NK-92 treated with Interleukin-12 subunit alpha and Interleukin-12 subunit beta, amount 100 ng/mL, for 24 hours (cell line): ENCODE measurements at places on chromosomes 6 and 20.

DNA sequence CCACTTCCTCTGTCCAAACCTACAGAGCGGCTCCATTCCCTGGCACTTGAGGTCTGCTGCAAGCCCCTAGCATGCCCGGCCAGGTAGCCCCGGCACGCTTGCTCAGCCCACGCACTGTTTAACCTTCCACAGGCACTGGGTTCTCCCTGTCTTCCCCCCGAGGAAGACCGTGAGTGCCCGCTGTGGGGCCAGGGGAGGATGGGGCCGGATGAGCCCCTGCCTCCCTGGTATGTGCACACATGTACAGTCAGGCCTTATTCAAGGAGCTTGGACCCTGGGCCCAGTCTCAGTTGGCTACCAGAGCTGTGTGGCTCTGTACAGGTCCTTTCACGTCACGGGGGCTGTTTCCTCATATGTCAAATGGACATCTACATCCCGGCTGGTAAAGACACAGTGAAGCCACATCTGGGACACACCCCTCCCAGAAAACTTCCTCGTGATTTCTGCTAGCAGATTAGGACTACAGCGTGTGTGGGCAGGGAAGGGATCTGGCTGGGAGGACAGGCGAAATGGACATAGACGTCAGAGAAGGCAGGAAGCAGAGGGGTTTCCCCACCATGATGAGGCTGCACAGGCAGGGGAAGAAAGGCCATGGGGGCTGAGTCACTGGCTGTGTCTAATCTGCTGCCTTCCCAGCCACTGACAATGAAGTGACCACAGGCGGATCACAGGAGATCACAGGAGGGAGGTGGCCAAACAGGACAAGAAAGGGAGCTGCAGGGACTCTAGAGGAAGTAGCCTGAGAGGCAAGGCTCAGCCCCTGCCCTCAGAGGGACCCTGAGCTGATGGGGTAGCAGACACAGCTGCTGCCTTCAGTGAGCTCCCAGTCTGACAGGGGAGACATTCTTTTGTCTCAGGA, 62.9 kb downstream of the MRPL14 start:
- DNase-seq: no peak

DNA sequence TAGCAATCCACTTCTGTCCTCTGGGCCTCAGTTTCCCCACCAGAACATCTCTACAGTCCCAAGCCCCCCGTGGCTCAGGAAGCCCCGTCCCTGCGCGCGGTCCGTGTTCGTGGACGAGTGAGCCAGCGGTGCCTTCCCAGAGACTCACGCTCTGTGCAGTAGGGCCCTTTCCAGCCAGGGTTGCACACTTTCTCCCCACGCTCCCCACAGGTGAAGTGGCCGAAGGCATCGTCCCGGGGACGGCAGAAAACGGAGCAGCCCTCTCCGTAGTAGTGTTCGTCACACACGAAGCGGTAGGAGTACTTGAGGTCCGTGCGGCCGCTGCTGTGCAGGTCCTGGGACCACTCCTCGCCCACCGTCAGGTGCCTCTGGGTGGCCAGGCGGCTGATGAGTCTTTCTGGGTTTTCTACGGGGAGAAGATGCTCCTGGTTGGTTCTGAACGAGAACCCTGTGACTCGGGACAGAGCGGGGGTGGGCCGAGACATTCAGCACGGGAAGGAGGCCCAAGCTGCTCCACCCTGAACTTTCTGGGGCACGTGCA, 2.7 kb downstream of the DLL1 start:
- DNase-seq: no peak

- DNase-seq: no peak
Observed at GRCh38 chr6:166559662-166560061, 26.8 kb downstream of the RAMACL start.

- DNase-seq: no peak
Observed at GRCh38 chr20:21234324-21234723, 68.8 kb upstream of the XRN2 start.

GRCh38 chr6:126447367-126447766, 107.5 kb downstream of the CENPW start:
- no peak for DNase-seq

GRCh38 chr20:15643713-15644112, 929.5 kb downstream of the KIF16B start:
- no peak for DNase-seq

- DNase-seq: no peak
Observed at GRCh38 chr20:58558486-58559367, 43.5 kb upstream of the APCDD1L start.

DNA sequence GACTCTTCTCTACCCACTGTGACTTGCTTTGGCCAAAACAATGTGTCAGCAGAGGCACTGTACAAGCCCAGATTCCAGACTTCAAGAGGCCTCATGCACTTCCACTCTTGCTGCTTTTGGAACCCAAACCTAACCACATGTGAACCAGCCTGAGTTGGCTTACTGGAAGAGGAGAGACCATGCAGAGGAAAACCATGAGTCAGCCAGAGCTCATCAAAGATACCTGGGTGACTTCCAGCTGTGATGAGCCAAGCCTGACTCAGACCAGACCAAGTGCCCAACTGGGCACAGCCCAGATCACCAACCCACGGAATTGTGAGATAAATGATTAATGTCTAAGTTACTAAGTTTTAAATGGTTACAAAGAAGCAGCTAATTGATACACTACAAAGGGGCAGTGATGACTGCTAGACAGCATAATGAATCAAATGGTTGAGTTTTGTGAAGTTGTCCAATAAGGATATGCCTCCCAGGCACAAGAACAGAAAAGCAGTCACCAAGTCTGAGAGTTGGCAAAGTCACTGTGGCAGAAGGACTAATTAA, 16.2 kb upstream of the BEND6 start:
- no peak for DNase-seq

DNA sequence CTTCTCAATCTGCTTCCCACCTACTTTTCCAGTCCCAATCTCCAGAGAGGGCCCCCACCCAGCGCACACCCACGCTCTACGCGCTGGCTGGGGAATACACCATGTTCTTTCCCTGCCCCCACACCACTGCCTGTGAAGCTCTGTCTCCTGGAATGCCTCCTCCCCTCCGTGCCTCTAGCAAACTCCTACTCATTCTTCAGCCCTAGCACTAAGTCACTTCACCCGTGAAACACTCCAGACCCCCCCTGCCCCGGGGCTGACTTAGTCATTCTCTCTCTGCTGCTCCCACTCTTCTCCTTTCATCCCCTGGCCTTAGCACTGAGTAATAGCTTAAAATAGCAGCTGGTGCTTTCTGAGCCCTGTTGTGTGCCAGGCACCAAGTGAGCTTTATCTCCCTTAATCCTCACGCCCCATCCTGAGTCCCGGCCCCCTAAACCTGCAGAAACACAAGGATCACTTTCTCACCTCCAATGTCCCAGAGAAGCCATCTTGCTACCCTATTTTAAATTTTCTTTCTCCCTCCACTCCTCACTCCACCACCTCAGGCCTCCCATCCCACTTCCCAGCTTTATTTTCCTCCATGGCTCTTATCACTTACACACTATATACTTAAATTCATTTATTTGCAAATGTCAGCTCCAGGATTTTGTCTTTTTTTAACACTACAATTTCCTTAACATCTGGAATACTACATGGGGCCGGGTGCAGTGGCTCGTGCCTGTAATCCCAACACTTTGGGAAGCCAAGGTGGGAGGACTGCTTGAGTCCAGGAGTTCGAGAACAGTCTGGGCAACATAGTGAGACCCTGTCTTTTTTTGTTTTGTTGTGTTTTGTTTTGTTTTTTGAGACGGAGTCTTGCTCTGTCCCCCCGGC, 6.3 kb upstream of the PARD6B start:
- no peak for DNase-seq

GRCh38 chr6:22801831-22802230, 232.5 kb downstream of the HDGFL1 start:
- no peak for DNase-seq

DNA sequence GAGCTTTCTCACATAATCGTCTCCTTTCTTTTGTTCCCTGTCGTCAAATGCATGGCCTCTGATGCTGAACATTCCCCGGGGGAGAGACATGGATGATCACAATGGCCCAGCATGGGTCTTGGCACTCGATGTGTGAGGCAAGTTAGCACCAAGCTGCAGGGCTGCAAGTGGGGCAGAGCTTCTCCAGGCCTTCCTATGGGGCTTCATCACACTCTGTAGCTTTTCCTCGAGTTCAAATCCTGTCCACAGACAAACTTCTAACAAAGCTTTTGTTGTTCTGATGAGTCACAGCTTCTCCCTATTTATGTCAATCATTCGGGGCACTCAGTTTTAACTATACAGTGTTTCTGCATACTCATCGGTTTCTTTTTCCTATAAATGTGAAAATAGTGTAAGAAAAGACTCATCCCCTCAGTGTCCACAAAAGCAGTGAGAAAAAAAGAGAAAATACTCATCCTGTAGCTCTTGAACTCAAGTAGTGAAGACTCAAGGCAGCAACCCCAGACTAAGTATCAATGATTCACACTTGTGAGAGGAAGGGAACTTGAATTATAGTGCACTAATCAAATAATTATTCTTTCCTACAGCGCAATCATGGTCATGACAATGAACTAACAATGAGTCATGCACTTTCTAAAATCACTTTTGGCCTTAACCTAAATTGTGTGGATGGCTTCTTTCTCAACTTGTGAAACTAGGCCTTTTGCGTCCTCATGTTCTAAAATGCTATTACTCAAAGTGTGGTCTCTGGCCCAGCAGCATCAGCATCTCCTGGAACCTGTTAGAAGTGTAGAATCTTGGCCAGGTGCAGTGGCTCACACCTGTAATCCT, 68.4 kb upstream of the NOX3 start:
- no peak for DNase-seq

- no peak for DNase-seq
Observed at GRCh38 chr20:16501301-16501700, 71.9 kb downstream of the KIF16B start.

DNA sequence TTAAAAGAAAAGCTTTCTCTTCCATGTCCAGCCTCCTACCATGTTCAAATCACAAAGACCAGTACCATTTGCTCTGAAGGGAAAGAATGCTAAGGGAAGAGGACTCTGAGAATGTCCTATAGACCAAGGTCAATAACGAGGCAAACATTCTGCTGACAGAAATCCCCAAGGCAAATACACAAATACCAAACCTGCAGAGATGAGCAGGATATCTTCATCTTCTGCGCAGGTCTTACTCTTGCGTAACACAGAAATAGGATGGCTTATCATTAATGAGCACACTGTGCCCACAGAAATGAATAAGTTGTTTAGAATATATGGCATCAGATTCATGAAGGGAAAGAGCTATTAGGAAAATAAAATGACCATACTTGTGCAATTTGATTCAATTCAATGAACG, 137.3 kb downstream of the BTBD9 start:
- no peak for DNase-seq

DNA sequence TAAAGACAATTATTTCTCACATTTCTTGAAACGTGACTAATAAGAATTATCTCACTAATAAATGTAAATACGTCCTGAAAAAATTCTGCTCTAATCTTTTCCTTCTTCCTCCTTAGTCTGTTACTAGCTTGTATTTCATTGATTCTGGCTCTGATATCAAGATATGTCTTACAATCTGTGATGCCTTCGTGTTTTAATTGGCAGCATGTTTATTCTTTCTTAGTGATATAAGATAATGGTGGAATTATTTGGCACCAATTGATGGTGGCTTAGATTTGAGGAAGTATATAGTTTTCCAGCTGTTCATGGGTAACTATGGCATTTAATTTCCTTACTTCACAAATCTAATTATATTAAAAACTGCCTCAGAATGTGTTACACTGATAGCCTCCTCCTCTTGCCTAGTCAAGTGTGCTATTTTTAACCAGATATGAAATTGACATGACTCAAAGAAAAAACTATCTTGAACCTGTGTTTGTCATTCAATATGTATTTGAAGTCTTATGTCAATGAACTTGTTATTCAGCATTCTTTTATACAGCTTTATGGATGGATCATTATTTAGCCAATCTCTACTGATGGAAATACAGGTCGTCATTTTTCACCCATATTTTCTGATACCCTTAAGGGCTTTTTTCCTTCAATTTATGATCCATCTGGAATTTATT, 5.3 kb downstream of the CCNC start:
- no peak for DNase-seq

DNA sequence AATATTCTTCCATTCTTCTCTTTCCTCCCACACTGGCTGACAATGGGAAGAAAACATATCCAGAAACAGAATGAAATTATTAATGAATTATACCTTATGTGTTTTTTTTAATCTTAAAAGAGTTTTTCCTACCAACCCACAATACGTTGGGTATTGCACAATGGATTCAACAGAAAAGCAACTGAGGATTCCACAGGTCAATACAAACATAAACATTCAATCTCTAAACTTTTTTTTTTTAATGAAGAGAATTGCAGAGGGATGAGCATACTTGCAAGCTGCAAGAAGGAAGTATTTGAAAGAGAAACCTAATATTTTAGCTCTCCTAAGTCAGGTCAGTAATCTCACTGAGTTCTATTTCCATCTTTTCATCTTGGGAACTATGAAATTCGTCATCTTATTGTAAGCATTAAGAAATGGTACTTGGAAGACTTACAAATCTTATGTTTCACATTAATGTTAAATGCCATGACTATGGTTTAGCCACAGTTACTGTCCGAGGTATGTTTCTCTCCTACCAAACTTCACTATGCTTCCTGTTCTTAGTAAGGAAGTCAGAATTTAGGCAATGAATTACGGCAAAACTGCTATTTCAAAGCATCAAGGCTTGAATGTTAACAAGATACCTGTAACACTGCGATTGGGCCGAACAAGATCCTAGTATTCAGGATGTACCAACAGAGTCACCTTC, 100.8 kb downstream of the HIVEP2 start:
- no peak for DNase-seq

GRCh38 chr6:74879976-74880375, 325.9 kb downstream of the COL12A1 start:
- DNase-seq: no peak

GRCh38 chr6:55176958-55177357, 2.6 kb downstream of the HCRTR2 start:
- no peak for DNase-seq

- DNase-seq: no peak
Observed at GRCh38 chr6:130982941-130983456, 80.0 kb downstream of the EPB41L2 start.

DNA sequence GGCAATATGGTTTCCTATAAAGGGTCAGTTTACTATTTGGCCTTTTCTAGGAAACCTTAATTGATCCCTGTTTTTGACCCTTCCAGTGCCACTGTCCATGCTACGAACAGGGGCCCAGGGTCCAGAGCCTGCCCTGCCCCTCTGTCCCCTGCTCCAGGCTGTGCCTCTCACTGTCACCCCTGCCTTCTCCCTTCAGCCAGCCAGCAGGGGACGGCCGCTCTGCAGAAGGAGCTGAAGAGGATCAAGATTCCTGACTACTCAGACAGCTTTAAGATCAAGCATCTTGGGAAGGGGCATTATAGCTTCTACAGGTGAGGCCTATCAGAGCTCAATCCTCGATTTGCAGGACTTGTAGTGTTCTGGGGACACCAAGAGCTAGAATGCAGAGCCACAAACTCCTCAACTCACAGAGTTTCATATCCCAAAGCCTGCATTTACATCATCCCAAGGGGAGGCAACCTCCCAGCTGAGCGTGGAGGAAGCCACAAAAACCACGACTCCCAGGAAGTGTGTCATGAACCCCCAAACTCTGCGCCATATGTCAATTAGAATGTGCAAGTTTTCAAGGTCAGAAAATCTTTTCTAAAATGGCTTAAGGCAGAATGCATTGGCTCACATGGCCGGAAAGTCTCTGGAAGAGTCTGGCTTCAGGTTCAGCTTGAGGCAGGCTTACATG, 3.6 kb downstream of the BPI start:
- DNase-seq: no peak

- no peak for DNase-seq
Observed at GRCh38 chr6:159104931-159105330, 60.1 kb upstream of the TAGAP start.

GRCh38 chr6:13479971-13480434, 7.4 kb downstream of the GFOD1 start:
- no peak for DNase-seq

GRCh38 chr6:136599329-136600011, 49.2 kb upstream of the MAP7 start:
- DNase-seq: no peak
